ENCODE measurements at places on chromosomes 2 and 18. TPM values are rescaled to one million over a fixed set of nuclear protein-coding genes. Genes with fewer than 3 reads are reported as not detected.

GRCh38 chr2:74233648-74234047, 35.2 kb downstream of the MTHFD2 start:
- no peak for DNase-seq

DNA sequence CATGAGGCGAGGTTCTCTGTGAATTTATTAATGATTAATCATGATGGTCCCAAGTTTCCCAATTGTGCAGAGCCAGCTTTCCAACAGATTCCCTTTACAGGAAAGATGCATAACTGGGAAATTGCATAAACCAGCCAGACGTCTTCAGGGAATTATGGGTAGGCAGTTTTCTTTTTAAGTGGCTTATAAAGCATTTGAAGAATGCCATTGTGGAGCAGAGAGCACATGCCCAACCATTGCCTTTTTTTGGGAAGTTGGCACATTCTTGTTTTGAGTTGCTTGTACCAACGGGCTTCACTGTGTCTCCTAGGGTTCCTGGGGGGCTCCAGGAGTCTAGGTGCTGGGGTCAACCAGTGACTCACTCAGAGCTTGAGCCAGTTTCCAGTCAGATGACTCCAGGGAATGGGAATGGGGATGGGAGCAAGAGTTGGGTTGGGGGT, 231.7 kb upstream of the FOSL2 start:
- peak; percentile 32 for DNase-seq

DNA sequence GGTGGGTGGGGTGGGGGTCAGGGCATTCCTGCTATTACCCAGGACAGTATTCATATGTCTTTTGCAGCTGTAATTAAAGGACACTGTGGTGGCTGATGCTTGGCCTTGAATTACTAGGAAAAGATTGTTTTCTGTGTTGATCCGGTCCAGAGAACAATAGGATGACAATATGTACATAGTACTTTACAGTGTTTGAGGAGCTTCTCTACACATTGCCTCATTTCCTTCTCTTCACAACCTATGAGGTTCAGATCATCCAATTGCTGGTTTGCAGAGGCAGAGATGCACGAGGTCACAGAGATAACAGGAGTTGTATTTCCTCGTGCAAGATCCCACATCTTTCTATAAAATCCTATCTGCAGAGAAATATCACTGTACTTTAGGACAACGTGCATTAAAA, 119.5 kb downstream of the LIPG start:
- DNase-seq: no peak

GRCh38 chr2:215383652-215384279, 52.1 kb downstream of the FN1 start:
- DNase-seq: no peak

DNA sequence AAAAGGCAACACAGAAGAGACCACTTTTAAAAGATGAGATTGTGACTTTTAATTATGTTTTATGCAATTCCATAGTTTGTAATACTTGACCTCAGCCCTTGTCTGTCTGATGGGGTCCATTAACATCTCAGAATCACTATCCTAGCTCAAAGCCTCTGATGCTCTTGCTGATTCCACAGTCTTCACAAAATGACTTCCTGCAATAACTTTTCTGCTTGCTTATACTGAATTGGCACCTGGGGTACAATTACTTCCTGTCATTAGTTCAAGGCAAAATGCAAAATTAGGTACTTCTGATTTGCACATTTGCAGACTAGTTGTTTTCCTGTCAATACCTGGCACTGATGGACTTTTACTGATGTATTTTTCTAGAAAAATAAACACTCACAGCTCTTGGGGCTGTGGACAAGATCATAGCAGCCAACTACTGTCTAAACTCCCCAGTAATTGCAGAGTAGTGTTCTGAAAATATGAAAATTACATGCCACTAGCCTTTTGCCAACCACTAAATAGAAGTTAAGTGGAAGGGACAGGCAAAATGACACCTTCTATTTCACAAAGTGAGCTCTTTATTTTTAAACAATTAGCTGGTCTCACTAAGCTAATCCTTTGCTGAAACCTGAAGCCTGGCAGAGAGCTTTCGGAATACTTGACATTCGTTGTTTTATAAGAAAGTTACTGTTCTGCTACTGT, 129.1 kb downstream of the PIEZO2 start:
- no peak for DNase-seq

The TUBB6 gene
- total RNA-seq: 373 TPM

DNA sequence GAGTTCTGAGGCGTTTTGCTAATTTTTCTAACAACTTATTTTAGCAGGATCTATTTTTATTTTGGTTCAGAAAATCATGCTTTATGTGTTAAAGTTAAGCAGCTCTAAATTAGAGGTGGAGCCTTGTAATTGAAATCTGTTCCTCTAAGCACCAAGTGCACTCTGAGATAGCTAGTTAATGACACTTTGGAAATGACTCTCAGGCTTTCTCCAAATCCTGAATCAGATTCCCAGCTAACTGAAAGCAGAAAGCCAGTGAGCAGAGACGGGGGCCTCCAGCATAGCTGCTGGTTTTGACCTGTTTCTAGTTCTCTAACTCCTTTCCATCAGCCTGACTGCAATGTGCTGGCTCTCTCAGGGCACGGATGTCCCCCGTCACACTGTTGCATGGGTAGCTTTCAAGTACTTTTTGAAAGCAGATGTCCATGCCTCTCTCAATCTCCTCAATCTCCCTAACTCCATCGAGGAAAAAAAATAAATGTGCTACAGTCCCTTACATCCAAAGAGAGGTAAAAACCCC, 326.5 kb downstream of the SATB2 start:
- DNase-seq: no peak

All from Caki2 (cell line).